ENCODE measurements at places on chromosomes 12 and 14.

DNA sequence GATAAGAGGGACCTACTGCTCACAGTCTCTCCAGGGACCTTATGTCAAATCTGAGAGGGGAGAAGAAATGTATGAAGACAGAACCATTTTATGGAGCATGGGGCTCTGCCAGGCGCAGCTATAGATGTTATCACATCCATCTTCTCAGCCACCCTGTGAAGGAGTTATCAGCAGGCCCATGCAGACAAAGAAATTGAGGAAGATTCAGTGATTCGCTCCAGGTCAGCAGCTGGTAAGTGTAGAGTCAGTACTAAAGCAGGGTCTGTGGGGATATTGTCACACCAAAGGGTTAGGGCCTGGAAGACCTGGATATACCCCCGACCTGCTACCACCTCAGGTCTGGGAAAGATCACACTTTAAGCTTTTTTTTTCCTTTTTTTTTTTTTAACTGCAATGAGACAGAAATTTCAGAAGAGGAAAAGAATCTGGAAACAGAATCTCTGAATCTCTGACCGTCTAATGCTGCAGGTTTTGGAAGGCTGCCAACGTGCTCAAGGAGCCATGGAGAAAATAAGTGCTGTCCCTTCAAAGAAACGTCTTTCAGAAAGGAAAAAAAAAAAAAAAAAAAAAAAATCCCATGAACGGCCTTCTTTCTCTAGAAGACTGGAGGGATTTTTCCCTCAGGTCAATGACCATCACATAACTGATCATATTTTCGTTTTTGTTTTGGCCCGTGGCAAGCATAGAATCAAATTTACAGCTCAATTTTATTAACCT, 73.3 kb upstream of the PLEKHG7 start:
- no peak overlapping the region for H3K27ac ChIP-seq
- no peaks in the 10 kb centered on the region for H3K4me1 ChIP-seq
- H3K4me3 ChIP-seq, result no peak overlapping the region
- no peaks in the 10 kb centered on the region for H3K36me3 ChIP-seq

DNA sequence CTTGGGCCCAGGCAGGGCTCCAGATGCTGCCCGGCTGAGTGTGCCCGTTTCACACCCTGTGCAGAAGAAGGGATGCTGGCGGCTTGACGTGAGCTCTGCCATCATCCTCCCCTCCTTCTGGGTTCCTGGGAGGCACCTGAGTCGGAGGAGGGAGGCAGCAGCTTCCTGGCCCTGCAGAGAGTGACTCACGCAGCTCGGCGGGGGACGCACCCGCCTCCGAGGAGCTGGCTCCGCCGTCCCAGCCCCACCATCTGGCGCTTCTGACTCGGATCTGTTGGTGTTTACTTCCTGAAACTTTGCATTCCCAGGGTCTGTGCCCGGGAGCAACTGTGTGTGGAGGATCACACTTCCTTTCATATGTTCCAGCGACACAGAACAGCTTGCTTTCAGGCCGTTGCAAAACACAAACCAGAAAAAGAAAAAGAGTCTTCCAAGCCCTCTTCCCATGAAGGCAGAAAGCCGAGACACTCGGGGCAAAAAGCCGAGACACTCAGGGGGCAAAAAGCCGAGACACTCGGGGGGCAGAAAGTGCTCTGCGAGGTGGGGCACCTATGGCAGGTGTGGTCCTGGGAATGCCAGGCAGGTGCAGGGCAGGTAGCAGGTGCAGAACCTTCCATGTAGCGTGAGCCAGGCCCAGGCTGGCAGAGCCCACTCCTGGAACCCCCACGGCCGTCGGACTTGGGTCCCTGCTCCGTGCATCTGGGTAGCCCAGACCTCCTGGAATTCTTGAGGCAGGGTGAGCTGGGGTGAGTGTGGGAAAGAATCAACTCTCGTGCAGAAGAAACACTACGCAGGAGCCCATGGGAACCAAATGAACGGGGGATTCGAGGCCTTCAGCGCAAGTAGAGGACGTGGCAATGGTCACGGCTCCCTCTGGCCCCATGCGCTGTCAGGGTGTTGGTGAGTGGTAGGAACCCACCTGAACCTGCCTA, 27.6 kb upstream of the GALNT9 start:
- DNase-seq, result peak; percentile 33
- H3K27ac ChIP-seq, result no peak overlapping the region
- no peak overlapping the region for H3K4me3 ChIP-seq
- H3K27me3 ChIP-seq, result no peaks in the 10 kb centered on the region
- no peaks in the 10 kb centered on the region for H3K36me3 ChIP-seq

- DNase-seq, result peak; percentile 56
- no peaks in the 10 kb centered on the region for H3K27me3 ChIP-seq
- no peak overlapping the region for H3K27ac ChIP-seq
- H3K4me3 ChIP-seq, result peak overlapping the region; percentile 48
- H3K36me3 ChIP-seq, result no peaks in the 10 kb centered on the region
- peaks cover 7% of the 10 kb centered on the region for H3K4me1 ChIP-seq
These were observed 1.7 kb downstream of the AJUBA start for GRCh38 chr14:22980672-22981089.

DNA sequence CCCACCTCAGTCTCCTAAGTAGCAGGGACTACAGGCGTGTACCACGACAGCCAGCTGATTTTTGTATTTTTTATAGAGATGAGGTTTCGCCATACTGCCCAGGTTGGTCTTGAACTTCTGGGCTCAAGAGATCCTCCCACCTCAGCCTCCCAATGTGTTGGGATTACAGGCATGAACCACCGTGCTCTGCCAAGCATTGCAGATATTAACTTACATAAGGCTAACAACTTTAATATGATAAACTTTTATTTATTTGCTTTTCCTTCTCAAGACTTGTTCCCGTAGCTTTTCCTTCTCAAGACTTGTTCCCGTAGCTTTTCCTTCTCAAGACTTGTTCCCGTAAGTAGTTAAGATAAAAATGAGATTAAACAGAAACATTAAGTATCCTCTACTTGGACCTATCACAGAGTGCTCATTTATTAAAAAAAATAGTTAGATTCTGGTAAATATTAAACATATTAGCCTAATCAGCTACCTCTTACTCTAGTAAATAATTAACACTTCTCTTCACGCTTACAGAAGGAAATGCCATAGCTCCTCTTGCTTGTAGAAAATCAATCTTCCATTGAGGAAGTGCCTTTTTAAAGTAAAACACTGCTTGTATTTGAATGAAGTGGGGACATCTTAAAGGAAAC, 157.7 kb upstream of the KITLG start:
- H3K27ac ChIP-seq, result no peak overlapping the region
- no peak for DNase-seq
- no peak overlapping the region for H3K4me3 ChIP-seq
- no peaks in the 10 kb centered on the region for H3K36me3 ChIP-seq

DNA sequence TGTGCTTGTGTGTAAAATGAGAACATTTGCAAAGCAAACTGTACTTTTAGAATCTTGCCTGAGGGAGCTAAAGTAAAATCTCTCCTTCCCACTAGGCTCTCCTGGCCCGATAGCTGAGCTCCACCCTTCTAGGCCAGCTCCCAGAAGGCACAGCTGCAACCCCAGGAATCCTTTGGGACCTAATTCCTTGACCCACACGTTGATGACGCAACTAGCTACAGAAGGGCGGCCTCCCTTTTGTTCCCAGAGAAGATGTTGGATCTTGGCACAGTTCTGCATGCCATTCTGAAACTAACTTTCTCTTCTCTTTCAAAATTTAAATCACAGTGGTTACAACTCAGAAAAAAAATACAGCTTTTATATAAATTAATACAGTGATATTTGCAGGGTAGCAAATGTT, 268.1 kb downstream of the EGLN3 start:
- H3K27ac ChIP-seq, result no peak overlapping the region
- no peaks in the 10 kb centered on the region for H3K4me1 ChIP-seq
- H3K4me3 ChIP-seq, result no peak overlapping the region
- peaks cover 2% of the 10 kb centered on the region for H3K27me3 ChIP-seq
- no peak for DNase-seq

GRCh38 chr12:101552277-101552676, 42.5 kb upstream of the MYBPC1 start:
- no peak overlapping the region for H3K4me3 ChIP-seq
- no peaks in the 10 kb centered on the region for H3K4me1 ChIP-seq
- H3K27me3 ChIP-seq, result peaks cover 6% of the 10 kb centered on the region

- no peaks in the 10 kb centered on the region for H3K27me3 ChIP-seq
- peaks cover 37% of the 10 kb centered on the region for H3K36me3 ChIP-seq
- no peak overlapping the region for H3K4me3 ChIP-seq
- peaks cover 10% of the 10 kb centered on the region for H3K4me1 ChIP-seq
These were observed 49.3 kb downstream of the DDHD1 start for GRCh38 chr14:53103636-53104340.

GRCh38 chr14:85315290-85315689, 214.7 kb upstream of the FLRT2 start:
- no peak overlapping the region for H3K4me3 ChIP-seq
- H3K27ac ChIP-seq, result no peak overlapping the region
- H3K36me3 ChIP-seq, result no peaks in the 10 kb centered on the region
- no peak for DNase-seq

DNA sequence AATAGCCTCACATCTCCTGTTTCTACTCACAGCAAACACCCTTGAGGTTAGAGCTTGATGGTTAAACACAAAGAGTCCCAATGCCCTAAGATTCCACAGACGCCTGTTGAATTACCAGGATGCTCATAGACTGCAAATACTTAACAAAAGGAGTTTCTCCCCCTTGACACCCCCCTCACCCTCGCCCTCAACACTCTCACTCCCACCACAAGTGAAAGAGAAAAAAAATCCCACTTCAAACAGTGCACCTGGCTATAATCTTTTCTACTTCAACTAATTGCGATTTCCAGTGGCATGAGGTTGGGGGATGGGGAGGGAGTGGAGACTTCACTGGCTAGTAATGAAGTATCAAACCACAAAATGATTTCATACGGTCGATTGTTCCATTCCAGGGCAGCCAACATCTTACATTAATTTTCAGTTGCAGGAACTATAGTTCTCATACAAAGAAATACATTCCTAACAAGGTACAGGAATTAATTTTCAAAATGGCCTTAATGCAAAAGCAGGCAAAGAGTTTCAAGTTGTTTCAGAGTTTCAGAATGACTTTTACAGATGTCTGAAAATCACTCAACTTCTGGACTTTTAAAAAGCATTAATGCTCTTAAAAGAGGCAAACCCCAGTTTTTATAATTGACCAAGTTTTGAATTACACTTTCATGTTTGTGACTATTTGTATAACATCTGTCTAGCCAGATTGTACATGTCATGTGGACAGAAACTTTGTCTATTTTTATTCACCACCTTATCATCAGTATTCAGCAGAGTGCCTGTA, 390.7 kb downstream of the C12orf75 start:
- H3K36me3 ChIP-seq, result no peaks in the 10 kb centered on the region
- no peaks in the 10 kb centered on the region for H3K4me1 ChIP-seq
- H3K4me3 ChIP-seq, result no peak overlapping the region

GRCh38 chr12:1920436-1920835, 2.0 kb upstream of the CACNA2D4 start:
- H3K36me3 ChIP-seq, result no peaks in the 10 kb centered on the region
- peaks cover 24% of the 10 kb centered on the region for H3K4me1 ChIP-seq
- no peaks in the 10 kb centered on the region for H3K27me3 ChIP-seq
- no peak for DNase-seq

DNA sequence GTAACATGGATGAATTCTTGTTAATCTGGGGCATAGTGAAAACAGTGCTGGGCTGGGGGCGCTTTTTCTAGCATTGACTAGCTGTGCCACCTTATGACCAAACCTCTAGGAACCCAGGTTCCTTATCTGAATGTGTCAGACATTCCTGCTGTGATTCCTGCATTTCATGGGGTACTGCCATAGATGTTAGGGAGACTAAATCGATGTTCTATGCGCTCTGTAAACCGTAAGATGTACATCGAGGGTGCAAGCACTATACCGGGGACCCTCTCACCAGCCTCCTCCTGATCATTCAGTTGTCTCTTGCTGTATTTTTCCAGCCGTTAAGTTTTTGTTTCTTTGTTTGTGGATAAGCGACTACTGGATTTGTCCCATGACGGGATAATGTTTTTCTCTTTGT, 170.9 kb upstream of the PARP11 start:
- DNase-seq, result no peak
- H3K4me3 ChIP-seq, result no peak overlapping the region
- no peaks in the 10 kb centered on the region for H3K36me3 ChIP-seq

DNA sequence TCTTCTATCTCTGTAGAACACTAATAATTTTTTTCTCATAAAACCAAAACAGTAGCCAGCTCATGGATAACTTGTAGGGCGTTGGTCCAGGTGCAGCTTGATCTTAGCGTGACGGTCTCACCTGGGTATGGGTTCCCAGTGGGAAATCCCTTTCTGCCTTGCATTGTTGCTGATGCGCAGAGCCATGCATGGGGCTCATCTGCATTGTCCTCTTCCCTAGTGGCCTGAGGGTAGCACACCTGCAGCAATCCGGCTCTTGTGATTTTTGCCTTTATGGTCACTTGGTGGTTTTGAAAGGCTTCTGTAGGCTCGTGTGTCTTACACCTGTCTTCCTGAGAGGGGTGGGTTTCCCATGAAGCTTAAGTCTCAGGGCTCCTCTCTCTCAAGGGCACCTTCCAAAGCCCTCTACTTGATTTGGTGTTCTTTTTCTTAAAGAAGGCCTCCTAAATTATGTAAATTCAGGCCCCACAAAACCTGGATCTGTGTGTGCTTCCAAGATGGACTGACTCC, 130.6 kb downstream of the PRKCH start:
- peak overlapping the region; percentile 54 for H3K4me3 ChIP-seq
- H3K27me3 ChIP-seq, result no peaks in the 10 kb centered on the region
- peak overlapping the region; percentile 91 for H3K27ac ChIP-seq
- no peak for DNase-seq
- peaks cover 66% of the 10 kb centered on the region for H3K36me3 ChIP-seq
- H3K4me1 ChIP-seq, result peaks cover 95% of the 10 kb centered on the region

GRCh38 chr12:122350141-122350848, 72.2 kb downstream of the CLIP1 start:
- peaks cover 5% of the 10 kb centered on the region for H3K4me1 ChIP-seq
- H3K27me3 ChIP-seq, result no peaks in the 10 kb centered on the region
- no peak overlapping the region for H3K27ac ChIP-seq
- DNase-seq, result no peak

GRCh38 chr12:77837876-77838291, 7.2 kb downstream of the NAV3 start:
- no peaks in the 10 kb centered on the region for H3K4me1 ChIP-seq
- no peak overlapping the region for H3K4me3 ChIP-seq
- H3K27me3 ChIP-seq, result no peaks in the 10 kb centered on the region
- DNase-seq, result no peak
- H3K27ac ChIP-seq, result no peak overlapping the region
- no peaks in the 10 kb centered on the region for H3K36me3 ChIP-seq

GRCh38 chr12:68036642-68037041, 47.4 kb downstream of the IFNG-AS1 start:
- H3K4me3 ChIP-seq, result no peak overlapping the region
- no peak overlapping the region for H3K27ac ChIP-seq
- DNase-seq, result no peak
- peaks cover 35% of the 10 kb centered on the region for H3K4me1 ChIP-seq
- no peaks in the 10 kb centered on the region for H3K36me3 ChIP-seq

- H3K4me3 ChIP-seq, result no peak overlapping the region
- no peak overlapping the region for H3K27ac ChIP-seq
- no peaks in the 10 kb centered on the region for H3K4me1 ChIP-seq
- no peaks in the 10 kb centered on the region for H3K36me3 ChIP-seq
These were observed 285.1 kb upstream of the NOS1 start for GRCh38 chr12:117646520-117646919.

GRCh38 chr14:50531595-50532501, 521 bp downstream of the MAP4K5 start:
- H3K27ac ChIP-seq, result peak overlapping the region; percentile 86
- peak overlapping the region; percentile 90 for H3K4me3 ChIP-seq
- DNase-seq, result peak; percentile 54
- H3K36me3 ChIP-seq, result peaks cover 12% of the 10 kb centered on the region

All from activated CD4-positive, alpha-beta T cell treated with anti-CD3 and anti-CD28 coated beads for 36 hours (primary cell).